ENCODE measurements at places on chromosomes 3 and 15. TPM values are rescaled to one million over a fixed set of nuclear protein-coding genes. Genes with fewer than 3 reads are reported as not detected.

Gene HSPBAP1
- total RNA-seq, result 22.9 TPM

Gene DNAJA4
- 31.5 TPM for total RNA-seq

Gene CACNA1D
- total RNA-seq, result not detected

Gene P3H2
- total RNA-seq, result not detected

Gene WHAMM
- 33.5 TPM for total RNA-seq

Gene PRSS50
- not detected for total RNA-seq

Gene AMT
- 7.6 TPM for total RNA-seq

Gene TMF1
- 61.0 TPM for total RNA-seq

Gene ARPIN
- 0.26 TPM for total RNA-seq

GRCh38 chr3:45168451-45168850 is 22.3 kb upstream of the CDCP1 start:
- no peak for DNase-seq

DNA sequence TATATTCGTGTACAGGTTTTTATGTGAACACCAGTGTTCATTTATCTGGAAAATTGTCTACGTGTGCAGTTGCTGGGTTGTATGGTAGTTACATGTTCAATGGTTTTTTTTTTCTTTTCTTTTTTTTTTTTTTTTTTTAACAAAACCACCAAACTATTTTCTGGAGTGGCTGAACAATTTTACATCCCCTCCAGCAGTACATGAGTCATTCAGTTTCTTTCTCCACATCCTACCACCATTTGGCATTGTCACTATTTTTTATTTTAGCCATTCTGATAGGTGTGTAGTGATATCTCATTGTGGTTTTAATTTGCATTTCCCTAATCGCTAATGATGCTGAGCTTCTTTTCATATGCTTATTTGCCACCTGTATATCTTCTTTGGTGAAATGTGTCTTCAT is 256.3 kb upstream of the EOMES start:
- no peak for DNase-seq

- DNase-seq, result no peak
Observed at GRCh38 chr15:49255966-49256759, 86.1 kb downstream of the GALK2 start.

DNA sequence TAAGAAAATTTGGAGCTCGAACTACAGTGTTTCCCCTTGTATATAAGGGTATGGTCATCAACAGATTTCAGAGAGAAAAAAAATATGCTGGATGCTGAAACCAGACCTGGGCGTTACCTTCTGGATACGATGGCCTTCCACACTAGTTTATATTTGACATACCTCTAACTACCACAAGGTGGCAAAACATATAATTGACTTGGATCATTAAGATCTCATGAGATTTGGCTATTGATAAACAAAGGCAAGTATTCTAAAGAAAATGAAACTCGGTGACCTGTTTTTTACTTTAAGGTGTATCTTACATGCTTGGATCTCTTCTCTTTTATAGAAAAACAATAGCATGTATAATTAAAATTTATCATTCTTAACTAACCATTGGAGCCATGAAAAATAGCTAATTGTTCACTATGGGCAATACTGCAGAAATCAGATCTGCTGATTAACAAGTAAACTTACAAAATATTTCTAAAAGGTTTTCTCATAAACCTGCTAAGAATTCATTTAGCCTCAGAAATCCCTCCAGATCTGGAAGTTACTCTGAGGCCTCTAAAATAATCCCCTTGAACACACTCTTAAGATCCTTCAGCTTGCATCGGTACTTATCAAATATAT is 300.6 kb upstream of the KCNH8 start:
- no peak for DNase-seq

- no peak for DNase-seq
Observed at GRCh38 chr3:29693863-29694262, 413.0 kb downstream of the RBMS3 start.

DNA sequence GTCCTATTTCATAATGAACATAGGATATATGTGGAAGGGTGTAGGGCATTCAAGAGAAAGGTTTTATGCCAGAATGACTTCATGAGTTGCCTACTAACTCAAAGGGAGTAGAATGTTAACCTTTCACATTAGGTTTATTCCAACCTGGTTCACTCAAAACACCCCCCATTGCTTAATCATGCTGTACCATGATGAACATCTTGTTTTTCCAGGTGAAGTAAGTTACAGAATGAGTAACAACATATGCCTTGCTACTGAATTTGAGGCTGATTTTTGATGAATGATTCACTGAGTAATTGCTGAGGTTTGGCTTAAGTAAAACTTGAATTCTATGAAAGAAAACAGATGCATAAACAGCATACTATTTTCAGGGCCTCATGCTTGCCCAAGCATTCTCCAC is 5.9 kb upstream of the CLDN16 start:
- no peak for DNase-seq

- DNase-seq, result no peak
Observed at GRCh38 chr3:113600418-113601182, 68.2 kb downstream of the SIDT1 start.

GRCh38 chr3:117399311-117400078 is 689.9 kb downstream of the TUSC7 start:
- DNase-seq, result no peak

DNA sequence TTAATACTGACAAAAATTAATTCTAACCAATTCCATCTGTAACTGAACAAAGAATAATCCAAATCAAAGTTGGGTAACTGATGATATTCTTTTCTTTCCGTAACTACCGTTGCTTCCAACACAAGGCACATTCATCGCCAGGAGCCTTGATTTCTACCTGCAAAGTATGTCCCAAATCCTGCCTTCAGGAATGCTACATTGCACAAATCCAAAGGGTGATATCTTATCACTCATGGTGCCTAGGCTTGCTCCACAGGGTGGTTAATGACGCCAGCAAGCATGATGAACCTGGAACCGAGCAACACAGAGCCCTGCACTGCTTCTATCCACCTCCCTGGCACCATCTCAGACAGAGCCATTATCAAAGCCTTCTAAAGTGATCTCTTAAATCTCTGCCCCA is 772.7 kb downstream of the ROBO1 start:
- no peak for DNase-seq

DNA sequence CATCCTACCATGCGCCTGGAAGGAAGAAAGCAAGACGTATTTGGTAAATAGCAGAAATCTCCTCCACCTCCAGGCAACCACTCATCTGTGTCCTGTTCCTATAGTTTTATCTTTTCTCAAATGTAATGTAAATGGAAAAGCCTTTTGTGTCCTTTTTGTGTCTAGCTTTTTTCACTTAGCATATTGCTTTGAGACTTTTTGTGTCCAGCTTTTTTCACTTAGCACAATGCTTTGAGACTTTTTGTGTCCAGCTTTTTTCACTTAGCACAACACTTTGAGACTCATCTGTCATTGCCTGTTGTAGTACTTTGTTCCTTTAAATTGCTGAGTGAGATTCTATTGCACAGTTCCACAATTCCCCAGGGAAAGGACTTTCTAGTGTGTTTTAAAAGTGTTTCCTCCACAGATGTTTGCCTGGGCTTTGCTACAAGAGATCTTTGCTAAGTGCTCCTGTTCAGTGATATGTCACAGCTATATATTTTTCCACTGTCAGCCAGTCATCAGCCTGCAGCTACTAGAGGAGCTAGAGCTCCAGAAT is 27.9 kb upstream of the MUC13 start:
- DNase-seq, result no peak

DNA sequence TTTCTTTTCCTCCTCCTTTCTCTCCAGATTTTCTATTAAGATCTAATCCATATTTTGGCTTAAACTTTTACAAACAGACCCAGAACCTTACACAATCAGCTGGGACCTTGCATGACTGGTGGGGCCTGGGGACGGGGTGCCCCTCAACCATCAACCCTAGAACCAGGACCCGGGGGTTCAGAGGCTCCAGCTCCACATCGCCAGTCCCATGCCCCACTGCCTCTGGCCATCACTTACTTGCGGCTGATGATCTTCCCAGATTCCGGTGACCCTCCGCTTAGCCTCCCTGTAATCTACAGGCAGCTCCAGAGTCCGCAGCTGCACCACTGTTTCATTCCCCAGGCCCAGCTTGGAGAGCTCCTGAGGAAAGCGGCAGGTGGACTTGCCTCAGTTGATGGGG is 36.8 kb downstream of the PGPEP1L start:
- DNase-seq, result no peak

DNA sequence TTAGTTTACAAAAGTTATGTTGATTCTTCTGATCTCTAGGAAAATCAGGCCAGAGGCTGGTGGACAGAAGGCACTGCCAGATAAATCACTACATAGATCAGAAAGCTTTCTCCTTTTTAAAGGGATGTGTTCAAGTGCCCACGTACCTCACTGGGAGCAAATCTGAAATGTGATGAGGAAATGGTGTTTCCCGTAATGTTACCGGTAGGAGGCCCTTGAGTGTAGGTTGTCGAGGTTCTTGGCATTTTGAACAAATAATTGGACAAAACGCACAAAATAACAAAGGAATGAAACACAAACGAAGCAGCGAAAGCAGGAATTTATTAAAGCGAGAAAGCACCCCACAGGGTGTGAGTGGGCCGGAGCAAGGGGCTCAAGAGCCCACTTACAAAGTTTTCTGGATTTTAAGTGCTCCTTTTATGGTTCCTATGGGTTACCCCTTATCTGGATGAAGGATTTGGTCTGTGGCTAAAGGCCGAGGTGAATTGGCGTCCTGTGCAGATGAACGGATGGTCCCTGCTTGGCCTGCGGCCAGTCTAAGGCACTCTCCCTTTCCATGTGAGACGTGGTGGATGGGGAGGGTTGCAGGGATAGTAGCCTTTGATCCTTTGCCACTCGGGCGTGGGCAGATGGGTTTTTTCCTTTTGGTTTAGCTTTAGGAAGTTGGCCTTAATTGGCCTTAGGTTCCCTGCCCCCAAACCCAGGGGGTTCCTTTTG is 1.0 kb downstream of the SNX1 start:
- no peak for DNase-seq
